Fibroblast of skin of scalp (primary cell): ENCODE measurements at places on chromosomes 12 and 14.

- DNase-seq, result no peak
Observed at GRCh38 chr14:93708311-93708734, 80.0 kb downstream of the PRIMA1 start.

DNA sequence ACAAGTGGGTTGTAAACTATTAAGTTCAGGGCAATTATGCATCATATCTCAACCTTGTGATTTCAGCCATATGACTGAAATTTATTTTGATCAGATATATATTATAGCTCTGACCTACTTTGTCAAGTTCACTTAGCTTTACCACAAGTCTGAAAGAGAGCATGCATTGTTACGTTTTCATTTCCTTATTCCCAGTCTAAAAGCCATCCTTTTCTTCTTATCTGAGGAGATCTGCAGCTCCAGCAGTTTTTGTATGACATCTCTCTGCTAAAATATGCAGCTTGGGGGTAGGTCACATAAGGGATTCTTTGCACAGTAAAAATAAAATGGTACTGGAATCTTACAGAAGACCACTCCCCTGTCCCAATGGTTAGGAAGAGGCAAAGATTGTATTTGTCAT lies 1682.8 kb upstream of the FLRT2 start:
- no peak for DNase-seq

DNA sequence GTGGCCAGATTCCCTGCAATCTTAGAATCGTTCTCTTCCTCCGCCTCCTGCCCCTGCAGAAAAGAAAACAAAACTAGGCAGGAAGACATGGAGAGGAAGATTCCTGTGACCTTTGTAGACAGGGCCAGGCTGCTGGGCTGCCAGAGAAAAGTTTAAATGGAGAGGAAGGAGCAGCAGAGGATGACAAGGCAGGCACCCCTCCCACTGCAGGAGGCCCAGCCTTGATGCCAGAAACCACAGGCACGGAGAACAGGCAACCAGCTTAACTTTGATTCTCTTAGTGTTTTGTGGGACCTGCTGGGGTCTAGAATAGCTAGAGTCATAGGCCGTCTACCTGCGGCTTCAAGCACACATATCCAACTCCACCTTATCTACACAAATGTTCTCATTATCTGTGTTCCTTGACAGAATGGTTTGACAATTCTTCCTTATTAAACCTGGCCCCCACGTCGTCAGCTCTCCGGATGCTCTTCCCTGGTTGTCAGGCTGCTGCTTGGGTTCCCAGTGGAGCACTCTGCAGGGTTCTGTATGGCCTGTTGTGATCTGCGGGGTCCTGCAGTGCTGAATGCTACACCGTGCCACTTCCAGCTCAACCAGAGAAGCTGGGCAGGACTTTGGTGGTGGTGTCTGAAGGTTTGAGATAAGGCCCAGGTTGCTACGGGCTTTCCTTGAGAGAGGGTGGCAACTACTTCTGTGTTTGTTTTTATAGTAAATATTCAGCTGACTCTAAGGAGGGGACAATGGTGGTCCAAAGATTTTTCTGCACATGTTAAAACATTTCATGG lies 609.5 kb downstream of the AACS start:
- no peak for DNase-seq

- no peak for DNase-seq
Observed at GRCh38 chr12:26493656-26494055, 298.3 kb downstream of the SSPN start.

- no peak for DNase-seq
Observed at GRCh38 chr14:80988192-80988591, 32.8 kb downstream of the TSHR start.

DNA sequence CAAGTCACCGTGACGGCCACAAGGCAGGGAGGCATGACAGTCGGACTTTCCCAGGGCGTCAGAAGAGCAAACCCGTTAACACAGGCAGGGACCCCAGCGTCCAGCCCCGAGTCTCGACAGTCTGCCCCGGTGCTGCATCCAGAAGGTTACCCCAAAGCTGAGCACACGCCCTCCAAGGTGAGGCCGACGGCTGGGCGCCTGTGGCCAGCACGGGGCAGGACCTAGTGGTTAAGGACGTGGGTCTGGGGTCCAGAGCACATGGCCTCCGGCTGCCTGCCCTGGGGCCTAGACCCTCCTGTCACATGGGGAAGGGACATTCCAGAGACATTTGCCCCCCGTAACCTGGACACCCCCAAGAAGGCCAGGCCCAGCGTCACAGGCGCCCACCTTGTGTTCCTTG lies 29.7 kb upstream of the BTBD6 start:
- DNase-seq, result no peak

GRCh38 chr12:75908961-75909605 lies 122.5 kb downstream of the PHLDA1 start:
- peak; percentile 87 for DNase-seq

DNA sequence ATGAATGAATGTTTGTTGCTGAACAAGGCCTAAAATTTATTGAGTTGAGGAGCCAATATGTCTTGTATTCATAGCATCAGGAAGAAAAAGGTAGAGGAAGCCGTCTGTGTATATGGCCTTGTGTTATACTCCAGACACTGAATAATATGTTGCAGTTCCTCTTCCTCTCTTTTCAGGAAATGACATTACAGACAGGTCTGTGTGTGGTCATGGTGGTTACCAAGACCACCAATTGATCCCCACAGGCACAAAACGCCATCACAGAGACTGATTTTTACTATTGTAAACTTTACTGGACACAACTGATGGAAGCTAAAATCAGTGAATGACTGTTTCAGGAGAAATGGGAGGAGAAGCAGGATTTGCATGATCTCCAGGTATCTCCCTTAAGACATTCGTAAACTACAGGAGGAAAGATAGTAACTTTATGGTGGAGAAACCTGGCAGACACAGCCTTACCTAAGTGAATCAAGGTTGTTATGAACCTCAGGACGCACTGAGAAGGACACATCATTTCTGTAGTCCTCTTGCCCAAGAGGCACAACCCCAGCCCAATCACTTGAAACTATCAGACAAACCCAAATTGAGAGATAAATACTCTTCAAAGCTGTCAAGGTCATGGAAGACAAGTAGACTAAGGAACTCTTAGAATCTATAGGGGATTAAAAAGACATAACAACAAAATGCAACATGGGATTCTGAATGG lies 334.1 kb upstream of the RGS6 start:
- DNase-seq, result no peak

- DNase-seq, result no peak
Observed at GRCh38 chr12:104827587-104827986, 130.5 kb downstream of the SLC41A2 start.

GRCh38 chr14:81535396-81536164 lies 1.9 kb upstream of the SEL1L start:
- DNase-seq, result no peak

- DNase-seq, result no peak
Observed at GRCh38 chr12:72465940-72466630, 193.9 kb downstream of the TRHDE start.

- DNase-seq, result no peak
Observed at GRCh38 chr12:47078086-47078395, 1.4 kb upstream of the PCED1B start.

- no peak for DNase-seq
Observed at GRCh38 chr14:38412654-38413053, 156.8 kb upstream of the CLEC14A start.

GRCh38 chr12:1915082-1915968 lies 3.1 kb downstream of the CACNA2D4 start:
- DNase-seq, result no peak

DNA sequence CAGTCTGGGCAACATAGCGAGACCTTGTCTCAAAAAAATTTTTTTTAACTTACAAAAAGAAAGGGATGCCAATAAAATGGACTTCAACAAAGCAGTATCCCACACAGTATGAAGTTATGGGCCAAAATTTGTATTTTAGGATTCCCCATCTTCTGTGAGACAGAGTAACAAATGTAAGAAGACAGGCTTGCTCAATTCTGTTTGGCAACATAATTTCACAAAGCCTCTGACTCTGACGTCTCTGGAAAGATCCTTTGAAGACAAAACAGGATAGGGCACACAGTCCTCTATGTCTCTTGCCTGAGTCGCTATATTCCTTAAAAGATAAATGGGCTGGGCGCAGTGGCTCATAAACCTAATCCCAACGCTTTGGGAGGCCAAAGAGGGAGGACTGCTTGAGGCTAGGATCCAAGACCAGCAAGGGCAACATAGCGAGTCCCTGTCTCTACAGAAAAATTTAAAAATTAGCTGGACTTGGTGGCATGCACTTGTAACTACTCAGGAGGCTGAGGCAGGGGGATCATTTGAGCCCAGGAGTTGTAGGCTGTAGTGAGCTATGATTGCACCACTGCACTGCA lies 1.1 kb upstream of the HOMEZ start:
- DNase-seq, result no peak

GRCh38 chr12:56522411-56523193 lies 982 bp downstream of the RBMS2 start:
- peak; percentile 54 for DNase-seq

- no peak for DNase-seq
Observed at GRCh38 chr12:111102102-111102739, 181.8 kb upstream of the MYL2 start.

DNA sequence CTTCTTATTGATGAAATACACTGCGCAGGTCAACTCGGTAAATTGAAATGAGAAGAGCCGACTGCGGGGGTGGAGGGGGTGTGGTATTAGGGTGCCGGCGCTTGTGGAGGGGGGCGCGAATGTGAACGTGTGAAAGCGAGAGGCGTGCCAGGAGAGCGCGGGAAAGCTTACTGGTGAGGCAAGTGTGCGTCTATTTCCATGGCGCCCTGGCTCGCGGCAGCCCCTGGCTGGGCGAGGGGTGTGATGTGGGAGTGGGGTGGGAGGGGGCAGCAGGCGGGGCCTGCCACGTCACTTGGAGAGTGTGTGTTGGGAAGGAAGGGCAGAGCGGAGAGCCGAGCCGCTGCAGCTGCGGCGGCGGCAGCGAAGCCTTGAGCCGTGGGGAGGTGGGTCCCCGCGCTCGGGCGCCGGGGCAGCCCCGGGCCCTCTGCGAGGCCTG lies 88.8 kb downstream of the GALNT8 start:
- peak; percentile 34 for DNase-seq

DNA sequence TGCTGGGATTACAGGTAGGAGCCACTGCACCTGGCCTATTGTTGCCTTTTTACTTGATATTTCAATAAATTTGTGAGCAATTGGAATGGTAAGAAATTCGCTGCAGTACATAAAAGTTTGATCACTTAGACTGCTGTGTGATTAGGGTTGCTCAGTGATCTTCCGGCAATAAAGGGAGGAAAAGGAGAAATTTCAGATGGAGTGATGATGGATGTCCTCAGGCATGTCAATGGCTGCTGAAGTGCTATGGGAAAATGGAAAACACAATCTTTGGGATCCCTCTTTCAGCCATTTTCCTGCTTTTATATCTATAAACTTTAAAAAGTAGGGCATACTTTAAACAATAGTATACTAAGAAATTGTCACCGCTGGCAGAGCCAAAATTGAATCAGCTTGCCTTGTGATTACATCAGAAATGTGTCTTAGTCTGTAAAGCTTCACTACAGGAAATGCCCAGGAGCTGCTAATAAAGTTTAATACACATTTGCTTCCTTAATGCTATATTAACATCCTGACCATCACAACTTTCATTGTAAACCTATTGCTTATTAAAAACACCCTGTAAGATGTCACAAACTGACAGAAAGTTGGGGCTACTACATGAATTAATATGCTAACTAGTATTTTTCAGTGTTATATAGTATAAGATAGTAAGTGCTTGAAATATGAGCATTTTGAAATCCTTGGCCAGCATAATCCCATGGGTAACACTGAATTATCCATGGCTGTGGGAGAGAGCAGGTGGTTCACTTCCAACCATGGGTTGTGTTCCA lies 13.7 kb upstream of the FBXL14 start:
- peak; percentile 80 for DNase-seq

GRCh38 chr12:130086248-130086647 lies 76.0 kb upstream of the FZD10 start:
- no peak for DNase-seq

- no peak for DNase-seq
Observed at GRCh38 chr12:87676731-87677130, 352.5 kb downstream of the C12orf50 start.
